Left lung (tissue), 14 donors: ENCODE measurements at places on chromosomes 13 and 19.

- no peak for DNase-seq
Measured at GRCh38 chr19:5993201-5993600, 15.3 kb upstream of the RANBP3 start.

GRCh38 chr13:109126891-109127641 lies 497.7 kb downstream of the MYO16 start:
- peak; percentile 67 for DNase-seq

- DNase-seq: no peak
Measured at GRCh38 chr19:30856376-30856775, 484.2 kb downstream of the ZNF536 start.

GRCh38 chr13:34944751-34945150 lies 2.7 kb downstream of the NBEA start:
- DNase-seq: no peak

- no peak for DNase-seq
Measured at GRCh38 chr19:29843180-29844051, 31.6 kb downstream of the CCNE1 start.

DNA sequence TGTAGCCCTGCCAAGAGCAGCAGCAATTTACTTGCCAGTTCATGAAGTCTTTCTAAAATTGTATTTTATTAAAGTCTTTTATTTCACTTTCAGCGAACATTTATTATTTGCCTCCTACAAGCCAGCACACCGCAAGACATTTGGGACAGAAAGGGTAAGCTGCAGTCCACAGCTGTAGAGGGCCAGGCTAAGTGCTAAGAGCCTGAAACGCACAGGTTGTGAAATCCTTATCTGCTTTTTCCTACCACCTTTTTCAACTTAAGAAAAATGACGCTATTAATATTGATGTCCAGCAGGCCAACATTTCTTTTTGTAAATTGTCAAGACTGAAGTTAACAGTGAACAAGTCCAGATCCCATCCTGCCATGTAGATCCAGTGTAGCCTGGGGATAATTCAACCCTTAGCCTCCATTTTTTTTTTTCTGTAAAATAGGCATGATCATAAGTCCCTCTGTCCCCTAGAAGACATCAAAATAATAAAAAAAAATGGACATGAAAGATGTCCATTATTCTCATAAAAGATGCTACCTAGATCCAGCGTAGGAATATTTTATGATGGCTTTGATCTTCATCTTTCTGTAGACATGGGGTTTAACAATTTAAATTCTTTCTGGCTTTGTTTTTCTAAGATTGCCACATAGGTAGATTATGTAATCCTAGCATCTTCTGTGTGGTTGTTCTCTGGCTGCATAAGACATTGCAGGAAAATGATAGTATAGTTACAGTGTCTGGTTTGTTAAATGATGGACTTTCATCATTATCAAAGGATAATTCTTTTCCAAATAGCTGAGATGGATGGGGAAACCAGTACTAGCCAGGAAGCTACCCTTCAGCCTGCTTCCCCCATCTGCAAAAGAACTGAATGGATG lies 128.4 kb downstream of the SHISA2 start:
- no peak for DNase-seq

DNA sequence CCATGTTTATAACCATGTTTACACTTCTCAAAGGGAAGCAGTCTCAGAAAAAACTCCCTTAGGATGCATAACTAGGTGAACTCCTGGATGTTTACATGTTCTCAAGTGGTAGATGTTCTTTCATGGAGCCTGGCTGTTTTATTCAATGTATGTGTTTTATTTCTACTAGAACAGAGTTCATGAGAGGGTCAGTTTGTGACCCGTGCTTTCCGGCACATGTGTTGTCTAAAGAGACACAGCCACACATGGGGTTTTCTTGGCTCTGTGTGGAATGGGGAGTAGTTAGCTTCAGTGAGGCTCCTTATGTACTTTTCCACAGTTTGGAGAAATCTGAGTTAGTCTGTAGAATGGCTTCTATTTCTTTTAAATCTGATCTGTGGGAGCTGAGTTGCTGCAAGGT lies 60.9 kb downstream of the ATP8A2 start:
- DNase-seq: no peak

DNA sequence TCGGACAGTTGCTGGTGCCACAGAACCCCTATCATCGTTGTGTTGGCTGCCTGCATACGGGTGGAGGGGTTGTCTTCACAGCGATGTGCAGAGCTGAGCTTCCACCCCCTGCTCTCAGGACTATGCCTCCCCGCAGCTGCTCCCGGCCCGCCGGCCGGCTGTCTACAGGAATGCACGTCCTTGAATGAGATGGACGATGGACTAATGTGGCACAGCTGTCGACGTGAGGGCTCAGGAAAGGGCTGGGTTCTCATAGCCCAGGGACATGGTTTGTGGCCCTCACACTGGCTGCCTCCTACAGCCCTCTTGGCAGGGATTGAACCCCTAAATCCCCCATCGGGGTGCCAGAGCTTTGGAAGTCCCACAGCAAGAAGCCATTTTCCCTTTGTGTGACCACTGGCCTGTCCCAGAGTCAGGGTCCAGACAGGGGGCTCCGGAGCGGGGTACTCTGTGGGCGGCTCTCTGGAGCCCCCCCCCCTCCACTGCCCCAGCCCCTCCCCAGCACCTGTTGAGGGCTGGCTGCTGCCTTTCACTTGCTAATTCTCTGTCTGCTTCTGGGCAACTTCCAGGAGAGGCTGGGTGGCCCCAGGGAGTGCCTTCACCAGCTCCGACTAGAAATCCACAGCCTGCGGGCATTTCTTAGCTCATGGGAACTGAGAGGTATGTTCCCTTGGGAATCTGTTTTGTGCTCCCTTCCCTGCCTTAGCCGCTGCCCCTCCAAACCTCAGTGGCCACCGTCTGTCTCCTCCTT lies 40.2 kb downstream of the TSSK6 start:
- no peak for DNase-seq

DNA sequence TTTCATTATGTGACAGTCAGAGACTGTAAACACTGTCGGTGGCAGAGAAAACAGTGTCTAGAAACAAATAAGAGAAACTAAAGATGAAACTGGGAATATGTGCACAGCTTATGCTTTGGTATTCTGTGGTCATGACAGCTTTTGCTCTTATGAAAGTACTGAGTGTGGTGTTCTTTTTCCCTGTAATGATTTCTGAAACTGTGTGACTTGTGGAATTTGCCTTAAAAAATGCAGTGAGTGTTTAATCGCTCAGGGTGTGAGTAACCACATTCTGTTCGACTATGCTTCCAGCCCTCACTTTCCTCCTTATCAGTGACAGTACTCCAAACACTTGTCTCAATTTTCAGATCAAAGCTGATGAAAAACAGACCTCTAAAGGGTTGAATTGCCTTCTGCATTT lies 66.9 kb upstream of the DIAPH3 start:
- DNase-seq: no peak

DNA sequence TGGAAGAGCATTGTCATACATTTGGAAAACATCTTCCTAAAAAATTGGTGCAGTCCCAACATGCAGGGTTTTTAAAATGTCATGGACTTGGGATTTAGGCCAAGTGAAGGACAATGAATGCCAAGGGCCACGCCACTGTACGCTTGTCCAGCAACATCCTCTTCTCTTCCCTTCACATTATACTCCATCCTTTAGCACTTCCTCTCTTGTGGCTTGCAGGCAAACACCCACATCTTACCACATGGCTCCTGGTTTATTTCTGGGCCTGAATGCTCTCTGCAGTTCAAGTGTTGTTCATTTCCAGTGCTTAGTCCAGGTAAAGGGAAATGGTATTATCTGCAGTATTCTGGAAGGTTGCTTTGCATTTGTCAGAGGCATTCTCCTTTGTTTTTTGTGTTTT lies 45.0 kb downstream of the CBY2 start:
- no peak for DNase-seq

- DNase-seq: no peak
Measured at GRCh38 chr19:31553846-31554215, 204.6 kb upstream of the TSHZ3 start.
